ENCODE measurements at places on chromosomes 13 and 19.

DNA sequence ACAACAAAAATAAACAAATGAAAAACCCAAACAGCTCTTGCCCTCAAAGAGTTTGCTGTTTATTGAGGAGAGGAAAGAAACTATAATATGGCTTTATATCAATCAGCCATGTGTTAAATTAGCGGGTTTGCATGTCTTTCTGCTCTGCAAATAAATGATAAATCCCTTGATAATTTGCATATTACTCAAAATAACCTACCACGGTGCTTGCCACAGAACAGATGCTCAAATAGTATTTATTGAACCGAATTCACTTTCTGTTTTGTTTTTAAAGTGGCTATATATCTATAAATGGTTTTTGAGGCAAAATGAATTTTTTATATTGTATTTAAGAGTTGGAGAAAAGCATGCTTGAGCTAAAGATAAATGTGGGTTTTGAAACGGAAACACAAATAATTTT is 428.1 kb downstream of the ITGBL1 start:
- no peak for DNase-seq

- DNase-seq: no peak
Observed at GRCh38 chr19:42412227-42412626, 15.0 kb downstream of the LIPE start.

- DNase-seq: no peak
Observed at GRCh38 chr13:111872475-111873150, 194.3 kb upstream of the SOX1 start.

GRCh38 chr13:103876571-103876970 is 810.4 kb upstream of the SLC10A2 start:
- no peak for DNase-seq

GRCh38 chr19:15639596-15639995 is 1.1 kb upstream of the CYP4F3 start:
- no peak for DNase-seq

DNA sequence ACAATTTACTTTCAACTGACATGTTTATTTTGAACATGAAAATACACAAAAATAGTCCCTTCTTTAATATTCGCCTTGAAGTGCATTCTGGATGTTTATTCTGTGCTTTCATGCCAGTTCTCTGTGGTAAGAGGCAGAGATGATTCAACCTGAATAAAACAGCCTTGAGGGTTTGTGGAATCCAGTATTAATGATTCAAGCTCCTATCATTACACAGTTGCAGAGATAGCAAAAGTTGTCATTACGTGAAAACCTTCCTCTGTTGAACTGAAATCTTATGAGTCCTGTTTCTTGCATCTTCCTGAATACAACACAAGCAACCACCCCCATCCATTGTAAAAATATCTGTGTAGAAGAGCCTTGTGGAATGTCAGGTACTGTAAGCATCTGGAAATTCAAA is 142.3 kb upstream of the HTR2A start:
- DNase-seq: no peak

DNA sequence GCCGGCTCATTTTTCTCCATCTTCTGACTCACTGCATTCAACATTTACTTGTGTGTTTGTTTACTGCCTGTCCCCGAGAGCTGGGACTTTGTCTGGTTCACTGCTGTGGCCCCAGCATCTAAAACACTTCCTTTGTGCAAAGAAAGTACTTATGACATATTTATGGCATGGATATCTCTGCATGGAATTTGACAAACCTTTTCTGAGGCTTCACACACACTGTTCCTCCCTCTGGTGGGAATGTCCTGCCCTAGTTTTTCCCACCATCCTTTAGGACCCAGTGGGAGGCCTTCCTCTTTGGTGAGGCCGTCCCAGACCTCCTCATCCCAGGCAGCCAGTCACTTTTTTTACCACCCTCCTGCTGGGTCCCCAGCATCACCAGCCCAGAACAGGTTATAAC is 1.4 kb upstream of the SRRM5 start:
- no peak for DNase-seq

DNA sequence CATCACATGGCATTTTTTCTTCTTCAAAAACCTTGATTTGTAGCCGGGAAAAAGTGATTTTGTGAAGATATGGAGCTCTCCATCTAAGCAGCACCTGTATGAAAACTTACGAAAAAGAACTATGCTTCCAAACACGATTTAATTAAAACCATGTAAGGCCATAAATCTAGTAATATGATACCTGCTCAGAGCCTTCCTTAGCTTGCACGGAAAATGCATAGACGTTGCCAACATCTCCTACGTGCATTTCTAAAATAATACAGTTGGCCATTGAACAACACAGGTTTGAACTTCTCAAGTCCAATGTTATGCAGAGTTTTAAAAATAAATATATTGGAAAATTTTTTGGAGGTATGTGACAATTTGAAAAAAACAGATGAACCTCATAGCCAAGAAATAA is 59.1 kb upstream of the RNF113B start:
- DNase-seq: no peak

DNA sequence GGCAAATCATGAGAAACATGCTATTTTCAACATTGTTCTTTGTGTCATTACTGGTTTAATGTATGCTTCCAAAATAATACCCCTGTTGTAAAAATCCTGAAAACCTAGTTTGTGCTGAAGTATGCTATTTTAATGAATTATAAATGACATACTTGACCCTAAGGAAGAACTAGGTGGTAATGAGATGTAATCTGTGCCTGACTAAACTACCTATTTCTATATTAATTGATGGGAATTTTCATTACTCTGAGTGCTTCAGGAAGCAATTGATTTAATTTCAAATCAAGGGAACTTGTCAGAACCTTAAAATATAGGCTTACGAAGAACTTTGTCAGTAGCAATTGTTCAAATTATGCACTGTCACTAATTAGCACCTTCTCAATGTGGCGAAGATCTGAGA is 1005.6 kb upstream of the SLC10A2 start:
- no peak for DNase-seq

DNA sequence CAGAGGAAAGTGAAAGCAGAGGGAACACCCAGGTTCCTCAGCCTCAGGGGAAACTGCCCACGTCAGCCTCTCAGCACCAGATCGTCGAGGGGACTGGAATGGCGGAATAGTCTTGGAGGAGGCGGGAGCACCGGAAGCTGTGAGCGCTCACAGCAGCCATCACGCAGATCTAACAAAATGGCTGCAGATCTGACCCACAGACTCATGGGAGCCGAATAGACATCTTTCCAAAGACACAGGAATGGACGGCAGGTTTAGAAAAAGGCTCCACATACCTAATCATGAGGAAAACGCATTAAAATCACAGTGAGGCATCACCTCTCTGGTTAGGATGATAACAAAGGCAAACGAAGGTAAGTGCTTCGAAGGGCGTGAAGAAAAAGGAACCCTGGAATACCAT is 11.8 kb upstream of the LILRA2 start:
- peak; percentile 26 for DNase-seq

DNA sequence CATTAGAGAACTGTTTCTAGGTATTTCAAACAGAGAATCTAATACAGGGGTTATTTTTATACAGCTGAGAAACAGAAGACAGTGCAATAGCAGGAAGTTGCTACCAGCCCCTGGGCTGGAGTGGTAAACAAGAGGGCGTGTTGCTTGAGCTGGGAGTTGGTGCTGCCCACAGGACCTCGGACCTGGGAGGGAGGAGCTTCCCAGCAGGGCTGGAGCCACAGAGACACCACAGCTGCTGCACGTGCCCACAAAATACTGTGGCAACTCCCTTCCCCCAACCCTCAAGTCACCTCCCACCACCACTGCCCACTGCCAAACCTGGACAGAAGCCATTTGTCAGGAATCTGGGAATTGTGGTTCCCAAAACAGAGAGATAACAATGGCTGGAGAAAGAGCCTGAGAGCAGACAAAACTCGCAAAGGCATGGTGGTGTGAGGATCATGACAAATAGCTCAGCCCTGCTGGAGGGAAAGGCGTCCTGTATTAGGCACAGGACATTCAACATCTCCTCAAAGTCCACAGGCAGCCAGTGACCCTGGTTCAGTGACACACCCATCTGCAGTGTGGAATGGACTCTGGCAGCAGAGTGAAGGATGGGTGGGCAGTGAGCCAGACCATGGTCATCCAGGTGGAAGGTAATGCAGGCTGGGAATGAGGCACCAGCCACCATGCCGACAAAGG is 57.2 kb downstream of the SPATA13 start:
- DNase-seq: no peak

DNA sequence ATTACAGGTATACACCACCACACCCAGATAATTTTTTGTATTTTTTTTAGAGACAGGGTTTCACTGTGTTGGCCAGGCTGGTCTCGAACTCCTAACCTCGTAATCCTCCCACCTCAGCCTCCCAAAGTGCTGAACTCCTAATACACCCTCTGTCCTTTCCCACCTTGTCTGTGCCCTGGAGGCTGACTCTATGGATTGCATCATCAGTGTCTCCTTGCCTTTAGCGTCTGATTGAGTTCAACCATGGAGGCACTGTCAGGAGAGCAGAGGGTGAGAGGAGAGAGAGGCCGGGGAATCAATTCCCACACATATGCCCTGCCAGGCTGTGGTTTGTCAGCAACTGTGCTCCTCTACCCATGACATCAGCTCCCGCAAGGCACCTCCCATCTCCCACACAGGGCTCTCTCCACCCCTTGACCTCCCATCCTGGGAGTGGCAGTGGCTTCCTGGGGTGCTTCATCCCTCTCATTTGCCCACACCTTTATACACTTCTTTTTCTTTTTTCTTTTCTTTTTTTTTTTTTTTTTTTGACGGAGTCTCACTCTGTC is 12.6 kb upstream of the LILRB4 start:
- DNase-seq: no peak

- DNase-seq: no peak
Observed at GRCh38 chr19:18419699-18420460, 682 bp downstream of the SSBP4 start.

DNA sequence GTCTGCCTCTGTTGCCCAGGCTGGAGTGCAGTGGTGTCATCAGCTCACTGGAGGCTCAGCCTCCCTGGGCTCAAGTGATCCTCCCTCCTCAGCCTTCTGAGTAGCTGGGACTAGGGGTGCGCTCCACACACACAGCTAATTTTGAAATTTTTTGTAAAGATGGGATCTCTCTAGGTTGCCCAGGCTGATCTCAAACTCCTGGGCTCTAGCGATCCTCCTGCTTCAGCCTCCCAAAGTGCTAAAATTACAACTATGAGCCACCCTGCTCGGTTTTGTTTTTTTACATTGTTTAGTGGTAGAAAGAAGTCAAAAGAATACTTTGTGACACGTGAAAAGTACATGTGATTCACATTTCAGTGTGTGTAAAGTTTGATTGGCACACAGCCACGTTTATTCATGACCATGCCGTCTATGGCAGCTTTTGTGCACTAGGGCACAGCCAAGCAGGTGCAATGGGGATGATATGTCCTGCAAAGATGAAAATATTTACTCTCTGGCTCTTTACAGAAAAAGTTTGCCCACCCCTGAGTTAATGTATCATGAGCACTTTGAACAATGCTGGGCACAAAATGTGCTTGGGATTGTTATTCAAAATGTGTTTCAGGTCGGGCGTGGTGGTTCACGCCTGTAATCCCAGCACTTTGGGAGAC is 16.2 kb upstream of the NFIC start:
- peak; percentile 76 for DNase-seq

GRCh38 chr19:39310558-39311311 is 9.9 kb downstream of the LRFN1 start:
- DNase-seq: no peak

DNA sequence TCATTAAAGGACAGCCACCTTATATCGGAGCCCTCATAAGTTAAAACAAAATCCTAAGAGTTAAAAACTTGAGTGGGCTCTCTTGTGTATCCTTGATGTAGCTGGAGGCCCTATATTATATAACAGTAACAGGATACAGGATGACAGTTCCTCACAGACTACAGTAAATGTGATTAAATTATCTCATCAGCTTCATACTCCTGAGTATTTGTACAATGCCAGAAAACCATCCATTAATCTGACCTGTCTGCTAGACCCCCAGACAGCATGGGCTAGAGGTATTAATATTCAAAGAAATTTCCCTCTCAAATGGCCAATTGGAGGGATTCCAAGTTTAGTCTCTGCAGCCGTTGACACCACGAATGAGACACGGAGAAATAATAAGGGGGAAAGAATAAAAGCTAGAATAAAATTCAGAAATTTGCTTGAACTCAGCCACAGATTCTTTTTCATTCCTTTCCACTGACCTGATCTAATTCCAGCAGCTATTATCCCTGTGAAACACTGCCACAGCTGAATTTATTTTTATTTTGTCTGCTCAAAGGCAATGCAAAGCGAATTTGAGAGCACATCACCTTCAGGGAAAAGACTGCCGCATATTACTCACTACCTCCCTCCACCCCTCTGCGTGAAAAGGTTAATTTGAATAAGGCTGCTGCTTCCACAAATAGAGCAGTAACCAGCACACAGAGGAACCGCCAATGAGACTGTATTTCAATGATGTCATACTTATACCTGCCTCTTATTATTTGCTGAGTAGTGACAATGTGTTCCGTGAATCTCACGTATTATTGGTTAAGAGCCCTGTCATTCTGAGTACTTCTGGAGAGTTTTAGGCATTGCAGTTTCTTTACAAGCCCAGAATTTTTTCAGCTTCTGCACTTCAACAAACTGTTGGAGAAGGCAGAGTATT is 155.9 kb upstream of the KLF12 start:
- peak; percentile 98 for DNase-seq

DNA sequence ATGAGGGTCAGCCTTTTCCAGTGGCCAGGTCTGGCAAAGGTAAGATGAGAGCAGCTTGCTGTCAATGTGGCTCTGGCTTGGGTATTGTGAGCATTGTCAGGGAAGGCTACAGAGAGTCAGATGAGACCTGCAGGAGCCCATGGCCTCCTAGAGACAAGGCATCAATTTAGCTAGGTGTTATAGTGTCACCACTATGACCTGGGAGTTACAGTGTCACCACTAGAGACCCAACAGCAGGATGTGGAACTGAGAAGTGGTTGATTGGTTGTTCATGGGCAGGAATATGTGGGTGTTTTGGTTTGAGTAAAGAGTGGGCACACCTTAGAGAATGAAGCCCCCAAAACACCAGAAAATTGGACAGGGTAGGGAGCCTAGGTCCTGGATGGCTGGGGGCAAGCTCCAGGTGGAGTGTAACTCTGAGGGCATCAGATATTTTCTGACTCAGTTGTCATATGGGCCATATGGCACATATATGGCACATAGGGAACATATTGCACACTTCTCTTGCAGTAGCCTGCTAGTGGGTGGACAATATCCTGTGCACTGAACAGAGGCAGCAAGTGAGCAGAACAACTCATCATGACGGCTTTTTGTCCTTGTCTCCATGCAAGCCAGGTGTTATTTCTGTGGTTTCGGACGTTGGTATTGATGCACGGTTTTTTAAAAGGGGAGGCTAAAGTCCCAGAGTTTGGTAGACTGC is 46.3 kb upstream of the CEACAM21 start:
- no peak for DNase-seq

DNA sequence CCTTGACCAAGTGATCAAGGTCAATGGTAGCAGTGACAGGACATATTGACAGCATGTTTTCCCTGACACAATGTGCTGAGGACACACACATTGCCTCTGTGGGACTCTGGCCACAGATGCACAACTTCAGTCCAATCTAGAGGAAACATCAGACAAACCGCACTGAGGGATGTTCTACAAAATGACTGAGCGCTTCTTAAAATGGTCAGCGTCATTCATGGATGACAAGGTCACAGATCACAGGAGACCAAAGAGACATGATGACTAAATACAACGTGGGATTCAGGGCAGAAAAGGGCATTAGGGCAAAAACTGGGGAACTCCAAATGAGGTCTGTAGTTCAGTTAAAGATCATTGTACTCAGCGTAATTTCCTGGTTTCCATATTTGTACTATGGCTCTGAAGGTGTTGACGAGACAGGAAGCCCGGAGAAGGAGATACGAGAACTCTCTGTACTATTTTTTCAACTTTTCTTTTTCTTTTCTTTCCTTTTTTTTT is 20.6 kb downstream of the PBX4 start:
- DNase-seq: no peak

GRCh38 chr19:51916167-51916566 is 11.1 kb upstream of the ZNF613 start:
- no peak for DNase-seq

- no peak for DNase-seq
Observed at GRCh38 chr13:44622708-44623107, 46.6 kb upstream of the TSC22D1 start.
